ENCODE measurements at places on chromosomes 16 and 17. TPM values are rescaled to one million over a fixed set of nuclear protein-coding genes. Genes with fewer than 3 reads are reported as not detected.

GCGR gene
- total RNA-seq, result 0.55 TPM

TBX21 gene
- 0.19 TPM for total RNA-seq

WNK4 gene
- total RNA-seq, result 1.1 TPM

GRIN2A gene
- total RNA-seq, result 0.02 TPM

CCR7 gene
- 0.94 TPM for total RNA-seq

MT1M gene
- not detected for total RNA-seq

KSR1 gene
- 17.7 TPM for total RNA-seq

CCL4 gene
- 0.15 TPM for total RNA-seq

CRYBA1 gene
- total RNA-seq, result not detected

AGRP gene
- not detected for total RNA-seq

PDIA2 gene
- 0.31 TPM for total RNA-seq

CD300A gene
- not detected for total RNA-seq

OMG gene
- total RNA-seq, result not detected

TP53TG3F gene
- total RNA-seq, result not detected

HSD11B2 gene
- 1.3 TPM for total RNA-seq

PRSS27 gene
- total RNA-seq, result 1.1 TPM

TMC8 gene
- 0.41 TPM for total RNA-seq

PCTP gene
- total RNA-seq, result 19.7 TPM

ACSM5 gene
- not detected for total RNA-seq

ZSCAN10 gene
- 0.33 TPM for total RNA-seq

HIGD1B gene
- total RNA-seq, result not detected

CNGB1 gene
- total RNA-seq, result 0.03 TPM

RTN4RL1 gene
- 11.2 TPM for total RNA-seq

CCL11 gene
- total RNA-seq, result not detected

FBXL16 gene
- 7.7 TPM for total RNA-seq

HEXD gene
- total RNA-seq, result 12.8 TPM

IRX6 gene
- not detected for total RNA-seq

NPIPA5 gene
- not detected for total RNA-seq

PGP gene
- total RNA-seq, result 32.3 TPM

RAMP2 gene
- total RNA-seq, result 1.7 TPM

ZDHHC1 gene
- 6.9 TPM for total RNA-seq

KRTAP4-5 gene
- not detected for total RNA-seq

CES4A gene
- 2.3 TPM for total RNA-seq

KRTAP1-3 gene
- total RNA-seq, result not detected

NOG gene
- total RNA-seq, result 0.78 TPM

CACNG4 gene
- total RNA-seq, result 13.9 TPM

CORO7 gene
- total RNA-seq, result 19.2 TPM

CD300LB gene
- total RNA-seq, result 0.17 TPM

TLCD3B gene
- total RNA-seq, result 0.27 TPM

GAST gene
- total RNA-seq, result not detected

AOC2 gene
- total RNA-seq, result 1.9 TPM
